ENCODE measurements at places on chromosomes 11 and 22.
A peak's percentile ranks its signal among the peaks of the same experiment; 100 is the strongest.

DNA sequence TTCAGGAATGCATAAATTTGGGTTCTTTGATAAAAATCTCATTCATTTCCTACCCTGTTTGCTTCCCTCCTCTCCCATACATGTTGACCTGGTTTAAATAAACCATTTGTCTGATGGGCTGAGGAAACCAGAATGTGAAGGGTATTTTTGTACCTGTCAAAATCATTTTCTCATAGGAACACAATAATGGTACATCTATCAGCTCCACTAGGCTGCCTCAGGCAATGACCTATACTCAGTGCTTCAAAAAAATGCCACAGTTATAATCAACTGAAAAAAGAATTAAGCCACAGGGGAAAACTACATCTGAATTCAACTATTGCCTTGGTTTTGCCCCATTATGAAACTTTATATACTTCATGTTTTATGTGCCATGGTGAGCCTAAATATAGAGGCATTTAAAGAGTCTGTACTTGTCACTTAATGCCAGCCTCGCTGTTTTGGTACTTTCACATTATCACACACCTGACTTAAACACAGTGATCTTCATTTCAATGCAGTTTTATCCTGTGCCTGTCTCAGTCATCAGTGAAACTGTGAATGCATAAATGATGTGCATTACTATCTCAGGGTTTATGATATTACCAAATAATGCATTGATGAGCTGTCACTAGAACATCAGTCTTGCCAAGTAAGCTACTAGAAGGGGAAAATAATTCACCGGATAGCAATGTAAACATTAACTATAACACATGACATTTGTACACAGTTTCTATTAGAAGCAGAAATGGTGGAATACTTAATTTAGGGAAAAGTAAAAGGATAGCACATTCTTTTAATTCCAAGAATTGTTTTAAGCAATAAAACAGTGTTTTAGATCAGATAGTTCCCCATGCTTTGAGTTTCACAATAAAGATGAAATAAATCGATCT lies 92.7 kb downstream of the MSANTD4 start:
- no peak for DNase-seq

DNA sequence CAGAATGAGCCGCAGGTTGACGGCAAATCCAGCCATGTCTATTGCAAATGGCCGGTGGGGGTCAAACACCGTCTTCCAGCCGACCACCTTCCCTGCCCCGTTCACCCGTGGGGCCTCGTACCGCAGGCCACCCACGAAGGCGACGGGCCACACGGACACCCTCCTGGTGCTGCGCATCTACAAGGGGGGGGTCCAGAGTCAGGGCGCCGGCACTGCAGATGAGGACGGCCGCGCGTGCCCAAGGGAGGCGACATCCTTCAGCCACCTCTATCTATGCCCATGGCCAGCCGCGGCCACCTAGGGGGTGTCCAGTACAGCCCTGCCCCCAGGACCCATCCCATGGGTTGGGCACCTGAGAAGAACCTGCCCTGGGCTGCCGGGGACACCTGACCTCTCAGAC lies 29.2 kb downstream of the B3GAT1 start:
- DNase-seq: no peak

DNA sequence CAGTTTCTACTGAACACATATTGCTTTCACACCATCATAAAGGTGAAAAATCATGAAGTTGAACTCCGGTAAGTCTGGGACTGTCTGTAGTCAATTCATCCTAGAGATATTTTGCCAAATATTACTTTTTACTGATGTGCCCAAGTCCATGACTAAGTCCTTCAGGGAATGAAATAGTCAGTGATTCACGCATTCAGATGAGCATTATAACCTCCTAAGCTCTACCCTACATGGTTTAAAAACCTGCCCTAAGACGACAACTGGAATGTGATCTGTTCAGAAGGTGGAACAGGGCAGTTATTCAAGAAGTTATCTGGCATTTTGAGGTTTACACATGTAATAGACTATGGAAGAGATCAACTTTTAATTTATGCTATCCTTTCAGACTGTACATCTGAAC lies 125.6 kb downstream of the TRPC6 start:
- no peak for DNase-seq

- DNase-seq: no peak
Observed at GRCh38 chr11:1733716-1734640, 16.4 kb downstream of the IFITM10 start.

DNA sequence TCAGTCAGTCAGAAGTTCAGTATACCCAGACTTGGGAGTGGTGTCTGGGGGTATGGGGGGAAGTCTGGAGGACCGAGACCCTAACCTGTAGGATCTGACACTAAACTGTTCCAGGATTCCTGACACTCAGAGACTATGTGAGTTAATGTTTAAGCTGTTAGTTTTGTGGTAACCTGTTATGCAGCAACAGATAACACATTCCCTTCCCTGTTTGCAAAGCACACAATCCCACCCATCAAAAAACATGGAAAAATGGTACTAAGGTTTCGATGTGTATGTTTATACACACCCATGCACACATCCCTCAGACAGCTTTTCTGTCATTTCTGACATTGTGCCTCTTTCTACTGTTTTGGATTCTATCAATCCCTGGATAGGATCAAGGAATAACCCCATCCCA lies 27.6 kb downstream of the ZNF280B start:
- no peak for DNase-seq

DNA sequence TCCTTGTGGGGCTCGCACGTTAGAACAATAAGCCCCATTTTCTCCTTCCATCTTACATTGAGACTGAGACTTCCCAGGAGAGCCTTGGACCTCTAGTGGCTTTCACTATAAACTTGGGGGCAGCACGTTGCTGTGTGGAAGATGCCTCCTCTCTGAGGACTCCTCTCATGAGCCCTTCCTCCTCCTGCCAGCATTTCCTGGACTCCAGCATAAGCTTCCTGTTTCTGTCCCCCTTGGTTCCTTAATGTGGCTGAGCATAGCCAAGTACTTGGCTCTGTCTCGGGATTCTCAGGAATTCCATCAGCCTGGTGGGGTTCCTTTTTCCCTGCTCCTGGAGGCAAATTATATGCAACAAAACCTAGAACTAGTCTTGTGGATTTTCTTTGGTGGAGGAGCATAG lies 38.8 kb upstream of the UBASH3B start:
- no peak for DNase-seq

- no peak for DNase-seq
Observed at GRCh38 chr22:45270095-45271020, 14.4 kb upstream of the UPK3A start.

DNA sequence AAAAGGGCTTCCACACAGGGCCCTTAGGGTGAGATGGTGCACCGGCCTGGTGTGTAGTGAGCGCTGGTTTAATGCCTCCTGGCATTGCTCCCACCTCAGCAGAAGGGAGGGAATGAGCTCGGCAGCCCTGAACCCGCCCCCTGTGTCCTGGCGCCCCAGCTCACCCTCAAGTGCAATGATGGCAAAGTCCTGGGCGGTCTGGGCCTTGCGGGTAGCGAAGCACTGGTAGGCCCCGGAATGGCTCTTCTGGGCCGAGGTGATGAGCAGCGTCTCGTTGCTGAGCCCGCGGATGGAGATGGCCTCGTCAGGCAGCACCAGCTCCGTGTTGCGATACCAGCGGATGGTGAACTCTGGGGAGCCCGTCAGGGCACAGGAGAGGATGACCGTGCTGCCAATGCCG lies 193.3 kb downstream of the CEP164 start:
- no peak for DNase-seq

GRCh38 chr11:413120-414081 lies 1.4 kb downstream of the SIGIRR start:
- no peak for DNase-seq

- no peak for DNase-seq
Observed at GRCh38 chr22:50621948-50622722, 5.8 kb downstream of the ARSA start.

DNA sequence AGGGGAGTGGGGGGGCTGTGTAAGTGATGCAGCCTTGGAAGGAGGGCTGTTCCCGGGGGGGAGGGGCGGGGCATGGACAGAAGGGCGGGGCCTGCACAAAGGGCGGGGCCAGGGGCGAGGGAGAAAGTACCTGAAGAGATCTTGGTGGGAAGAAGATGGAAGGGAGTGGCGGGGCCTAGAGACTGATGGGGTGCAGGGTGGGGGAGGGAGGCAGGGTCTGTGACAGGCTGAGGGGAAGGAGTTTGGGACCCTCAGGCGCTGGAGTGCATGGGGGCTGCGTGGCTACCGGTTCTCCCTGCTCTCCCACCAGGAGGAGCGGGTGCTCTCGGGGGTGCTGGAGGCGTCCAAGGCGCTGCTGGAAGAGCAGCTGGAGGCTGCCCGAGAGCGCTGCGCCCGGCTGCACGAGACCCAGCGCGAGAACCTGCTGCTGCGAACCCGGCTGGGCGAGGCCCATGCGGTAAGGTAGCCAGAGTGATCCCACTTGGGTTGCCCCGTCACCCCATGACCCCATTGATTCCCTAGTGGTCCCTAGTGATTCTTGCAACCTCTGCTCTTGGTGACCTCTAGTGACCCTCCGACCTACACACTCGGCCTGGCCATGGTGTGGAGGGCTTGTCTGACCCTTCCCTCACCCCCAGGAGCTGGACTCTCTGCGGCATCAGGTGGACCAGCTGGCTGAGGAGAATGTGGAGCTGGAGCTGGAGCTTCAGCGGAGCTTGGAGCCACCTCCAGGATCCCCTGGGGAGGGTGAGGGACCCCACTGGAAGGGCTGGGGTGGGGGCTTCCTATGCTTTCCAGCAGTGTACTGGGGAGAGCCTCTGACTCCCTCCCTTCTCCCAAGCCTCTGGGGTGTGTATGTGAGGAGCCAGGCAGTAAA lies 3.1 kb downstream of the CCDC88B start:
- no peak for DNase-seq

- DNase-seq: no peak
Observed at GRCh38 chr11:110655967-110656366, 56.3 kb downstream of the ARHGAP20 start.

GRCh38 chr22:50298266-50298637 lies 9.2 kb downstream of the PLXNB2 start:
- DNase-seq: no peak

- DNase-seq: no peak
Observed at GRCh38 chr22:47287516-47287915, 525.1 kb downstream of the TBC1D22A start.

GRCh38 chr22:34344702-34345101 lies 424.4 kb upstream of the LARGE1 start:
- no peak for DNase-seq

GRCh38 chr11:116348226-116348625 lies 424.6 kb downstream of the BUD13 start:
- no peak for DNase-seq

GRCh38 chr11:79864882-79865281 lies 424.1 kb upstream of the TENM4 start:
- DNase-seq: no peak

- peak; percentile 25 for DNase-seq
Observed at GRCh38 chr11:75328426-75329277, 22.8 kb downstream of the ARRB1 start.

DNA sequence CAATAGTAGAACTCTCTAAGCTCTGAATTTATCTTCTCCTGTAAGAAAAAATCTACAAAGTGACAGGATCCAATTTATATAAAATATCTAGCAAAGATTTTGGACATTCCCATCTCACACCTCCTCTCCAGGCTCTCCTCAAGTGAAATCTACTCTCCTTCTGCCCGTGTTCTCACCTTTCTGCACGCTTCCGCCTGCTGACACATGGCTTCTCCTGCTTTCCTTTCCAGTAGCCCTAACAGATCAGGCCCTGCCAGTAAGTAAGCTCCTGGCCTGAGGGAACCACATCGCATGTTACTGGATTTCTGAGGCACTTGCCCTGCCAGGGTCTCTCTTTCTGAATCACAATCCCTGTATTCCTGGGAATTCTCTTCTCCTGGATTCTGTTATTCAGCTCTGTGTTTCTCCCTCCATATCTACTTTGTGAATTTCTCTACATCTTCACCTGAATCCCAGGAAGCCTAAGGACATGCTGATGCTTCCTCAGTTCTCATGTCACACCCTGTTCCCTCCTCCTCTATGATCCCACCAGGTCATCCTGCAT lies 53.3 kb upstream of the TOP3B start:
- no peak for DNase-seq

DNA sequence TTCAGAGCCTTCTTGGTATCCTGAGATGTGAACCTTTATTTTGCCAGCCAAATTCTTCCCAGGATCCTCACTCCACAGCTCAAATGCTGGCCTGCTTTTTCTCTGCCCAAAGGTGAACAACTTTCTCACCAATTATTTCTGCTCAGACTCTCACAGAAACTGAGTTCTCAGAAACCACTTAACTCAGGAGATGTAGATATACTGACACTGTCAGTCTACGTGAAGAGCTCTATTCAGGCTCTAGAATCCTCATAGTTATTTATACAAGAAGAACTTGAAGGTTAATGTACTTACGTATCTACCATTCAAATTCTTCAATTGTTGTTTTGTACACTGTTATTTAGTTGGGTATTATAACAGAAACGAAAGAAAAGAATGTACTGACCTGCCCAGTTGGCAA lies 666.1 kb downstream of the CNTN5 start:
- DNase-seq: no peak

DNA sequence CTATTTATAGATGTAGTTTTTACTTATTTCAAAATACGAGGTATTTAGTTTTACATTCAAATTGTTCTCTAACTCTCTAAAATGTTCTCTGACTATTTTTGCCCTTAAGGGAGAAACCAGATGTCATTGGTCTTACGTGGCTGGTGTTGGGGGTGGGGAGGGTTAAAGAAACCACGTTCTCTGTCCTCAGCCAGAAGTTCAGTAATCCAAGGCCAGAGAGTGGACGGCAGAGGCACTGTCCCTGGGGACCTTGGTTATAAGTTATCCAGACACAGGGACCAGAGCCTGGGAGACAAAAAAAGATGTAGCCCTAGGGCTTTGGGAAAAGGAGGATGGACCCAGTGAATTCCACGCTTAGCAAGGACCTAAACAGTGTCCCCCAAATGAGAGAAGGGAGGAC lies 706 bp upstream of the OR51E1 start:
- DNase-seq: no peak

- DNase-seq: no peak
Observed at GRCh38 chr22:32803020-32803737, 1.7 kb downstream of the TIMP3 start.

DNA sequence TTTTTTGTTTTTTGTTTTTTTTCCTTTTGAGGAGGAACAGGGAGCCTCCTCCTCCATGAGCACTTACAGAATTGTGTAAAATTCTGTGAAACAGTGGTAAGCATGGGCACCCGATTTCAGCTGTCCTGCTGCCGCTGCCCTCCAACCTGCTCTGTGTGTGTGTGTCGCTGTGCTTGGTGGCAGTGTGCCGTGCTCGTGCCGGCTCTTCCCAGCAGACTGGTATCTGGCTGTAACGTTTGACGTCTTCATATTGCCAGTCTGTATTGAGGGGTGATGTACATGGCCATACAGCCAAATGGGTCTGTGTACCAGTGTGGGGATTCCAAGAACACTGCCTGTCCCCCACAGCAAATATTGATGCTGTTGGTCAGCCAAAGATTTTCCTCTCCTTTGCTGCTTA lies 97.1 kb downstream of the CWC15 start:
- no peak for DNase-seq

- no peak for DNase-seq
Observed at GRCh38 chr11:95092549-95093324, 3.1 kb downstream of the ENDOD1 start.

DNA sequence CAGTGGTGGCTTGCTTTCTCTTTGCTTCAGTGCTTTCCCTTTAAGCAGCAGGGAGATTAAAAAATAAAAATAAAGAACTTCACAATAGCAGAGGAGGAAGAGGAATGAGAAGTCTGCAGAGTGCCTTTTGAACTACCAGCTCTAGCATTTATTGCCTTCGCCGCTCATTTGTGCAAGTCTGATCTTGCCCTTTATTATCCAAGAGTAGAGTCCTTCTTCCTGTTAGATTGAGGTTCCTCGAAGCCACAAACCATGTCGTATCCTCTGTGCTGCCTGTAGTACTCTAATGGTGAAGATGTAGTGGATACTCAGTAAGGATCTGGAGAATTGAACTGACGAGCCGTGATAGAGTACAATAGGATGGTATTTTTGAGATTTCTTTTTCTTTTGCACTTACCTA lies 101.2 kb upstream of the RAG2 start:
- no peak for DNase-seq
